A549 treated with AZD2906 at 1 μM for 4 hours (cell line): ENCODE measurements at places on chromosomes 12 and 14. TPM values are rescaled to one million over a fixed set of nuclear protein-coding genes. Genes with fewer than 3 reads are reported as not detected.

Gene MDM1
- 5.4 to 7.4 TPM (median 6.3 TPM) in 5 replicates for total RNA-seq

Gene FGD4
- total RNA-seq, result 16.1 to 26.5 TPM (median 20.6 TPM) in 5 replicates

Gene KRT3
- total RNA-seq, result 0.03 to 0.06 TPM in 2 of 5 replicates, not detected in the others

Gene PPTC7
- 29.0 to 33.6 TPM (median 32.0 TPM) in 5 replicates for total RNA-seq

Gene FOXG1
- 0.09 to 0.22 TPM (median 0.19 TPM) in 5 replicates for total RNA-seq

Gene GSG1
- total RNA-seq, result 0.59 to 1.2 TPM (median 0.71 TPM) in 5 replicates

Gene OTX2
- total RNA-seq, result not detected in 5 replicates

Gene TAS2R13
- total RNA-seq, result 0.03 TPM in 1 of 5 replicates, not detected in the others

Gene LRP6
- 10.9 to 15.8 TPM (median 15.0 TPM) in 5 replicates for total RNA-seq

Gene OR4K2
- not detected in 5 replicates for total RNA-seq

Gene PXN
- total RNA-seq, result 207 to 234 TPM (median 224 TPM) in 5 replicates

Gene CLEC9A
- not detected in 5 replicates for total RNA-seq

Gene OLR1
- total RNA-seq, result 0.71 to 1.4 TPM (median 1.3 TPM) in 5 replicates

Gene TAS2R42
- total RNA-seq, result not detected in 5 replicates

Gene CLEC4C
- not detected in 5 replicates for total RNA-seq

Gene TPI1
- total RNA-seq, result 1,494 to 1,665 TPM (median 1,624 TPM) in 5 replicates

Gene KIF26A
- 2.5 to 4.7 TPM (median 3.8 TPM) in 5 replicates for total RNA-seq

Gene ADGRD1
- total RNA-seq, result 0.42 to 0.75 TPM (median 0.48 TPM) in 5 replicates

Gene OR4E2
- total RNA-seq, result not detected in 5 replicates

Gene ZNF891
- 0.23 to 0.35 TPM (median 0.32 TPM) in 5 replicates for total RNA-seq

Gene RPL10L
- not detected in 5 replicates for total RNA-seq

Gene ANKRD33
- total RNA-seq, result 0.05 to 0.11 TPM (median 0.07 TPM) in 4 of 5 replicates, not detected in the other

Gene ARHGAP9
- 0.33 to 0.96 TPM (median 0.48 TPM) in 5 replicates for total RNA-seq

Gene PKP2
- total RNA-seq, result 7.6 to 9.4 TPM (median 9.0 TPM) in 5 replicates

Gene LACRT
- not detected in 5 replicates for total RNA-seq

Gene TAS2R10
- total RNA-seq, result 0.06 to 0.09 TPM in 2 of 5 replicates, not detected in the others

Gene MUCL1
- total RNA-seq, result not detected in 5 replicates

Gene CCDC85C
- total RNA-seq, result 33.6 to 37.2 TPM (median 36.7 TPM) in 5 replicates

Gene A2M
- 0.14 to 0.24 TPM (median 0.14 TPM) in 4 of 5 replicates, not detected in the other for total RNA-seq

Gene DACT1
- 0.34 to 0.74 TPM (median 0.64 TPM) in 5 replicates for total RNA-seq

Gene CAPZA3
- total RNA-seq, result not detected in 5 replicates

Gene EXOC3L4
- 0.60 to 2.3 TPM (median 1.7 TPM) in 5 replicates for total RNA-seq

Gene GALNT8
- not detected in 5 replicates for total RNA-seq

Gene ANO4
- total RNA-seq, result 0.07 to 0.20 TPM (median 0.10 TPM) in 5 replicates

Gene WDHD1
- 8.3 to 11.8 TPM (median 10.1 TPM) in 5 replicates for total RNA-seq

Gene KRT75
- total RNA-seq, result 0.09 to 0.17 TPM (median 0.11 TPM) in 4 of 5 replicates, not detected in the other

Gene SCNN1A
- 23.1 to 30.7 TPM (median 28.9 TPM) in 5 replicates for total RNA-seq

Gene EML5
- total RNA-seq, result 0.32 to 0.45 TPM (median 0.39 TPM) in 5 replicates

Gene PTHLH
- total RNA-seq, result 10.6 to 14.2 TPM (median 12.9 TPM) in 5 replicates
